ENCODE measurements at places on chromosomes 3 and 15. TPM values are rescaled to one million over a fixed set of nuclear protein-coding genes. Genes with fewer than 3 reads are reported as not detected.

Gene GPR62
- total RNA-seq, result not detected

DNA sequence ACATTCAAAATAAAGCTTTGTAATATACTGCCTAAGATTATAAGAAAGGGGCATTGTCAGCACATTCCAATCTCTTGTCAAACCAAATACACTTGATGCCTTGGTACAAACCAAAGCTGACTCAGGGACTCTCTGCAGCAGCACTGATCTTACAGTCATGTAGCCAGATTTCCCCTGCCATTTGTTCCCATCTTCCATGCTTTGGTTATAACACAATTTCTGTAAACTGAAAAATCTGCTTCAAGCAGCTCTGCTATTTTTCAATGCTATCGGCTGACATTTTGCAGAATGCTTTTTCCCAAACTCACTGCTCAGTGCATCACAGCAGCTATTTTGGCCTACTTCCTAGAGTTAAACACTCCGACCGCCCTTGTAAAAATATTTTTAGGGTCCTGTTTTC is 18.2 kb downstream of the PLOD2 start:
- H3K4me1 ChIP-seq, result no peaks in the 10 kb centered on the region
- no peak for DNase-seq
- no peaks in the 10 kb centered on the region for H3K36me3 ChIP-seq
- H3K27ac ChIP-seq, result no peak overlapping the region

DNA sequence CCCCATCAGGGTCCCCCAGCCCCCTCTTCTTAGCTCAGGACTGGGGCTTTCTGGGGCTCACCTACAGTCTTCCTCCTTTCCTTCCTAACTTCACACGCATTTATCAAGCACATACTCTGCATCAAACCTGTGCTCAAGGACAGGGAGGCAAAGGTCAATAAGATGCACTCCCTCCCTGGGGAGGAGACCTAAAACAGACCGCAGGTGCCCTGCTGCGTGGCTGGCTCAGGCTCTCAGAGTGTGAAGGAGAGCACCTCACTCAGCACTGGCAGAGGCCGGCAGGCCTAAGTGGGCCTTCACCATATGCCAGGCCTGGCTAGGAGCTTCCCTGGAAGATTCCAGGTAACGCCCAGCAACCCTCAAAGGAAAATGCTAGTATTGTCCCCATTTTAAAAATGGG is 16.5 kb downstream of the LIPC start:
- DNase-seq, result no peak
- H3K4me1 ChIP-seq, result peaks cover 13% of the 10 kb centered on the region
- H3K4me3 ChIP-seq, result no peak overlapping the region
- no peak overlapping the region for H3K27ac ChIP-seq
- H3K36me3 ChIP-seq, result no peaks in the 10 kb centered on the region

GRCh38 chr3:16993227-16993626 is 108.5 kb downstream of the PLCL2 start:
- H3K36me3 ChIP-seq, result no peaks in the 10 kb centered on the region
- H3K4me1 ChIP-seq, result peaks cover 25% of the 10 kb centered on the region
- H3K27ac ChIP-seq, result no peak overlapping the region
- no peak for DNase-seq
- no peak overlapping the region for H3K4me3 ChIP-seq

DNA sequence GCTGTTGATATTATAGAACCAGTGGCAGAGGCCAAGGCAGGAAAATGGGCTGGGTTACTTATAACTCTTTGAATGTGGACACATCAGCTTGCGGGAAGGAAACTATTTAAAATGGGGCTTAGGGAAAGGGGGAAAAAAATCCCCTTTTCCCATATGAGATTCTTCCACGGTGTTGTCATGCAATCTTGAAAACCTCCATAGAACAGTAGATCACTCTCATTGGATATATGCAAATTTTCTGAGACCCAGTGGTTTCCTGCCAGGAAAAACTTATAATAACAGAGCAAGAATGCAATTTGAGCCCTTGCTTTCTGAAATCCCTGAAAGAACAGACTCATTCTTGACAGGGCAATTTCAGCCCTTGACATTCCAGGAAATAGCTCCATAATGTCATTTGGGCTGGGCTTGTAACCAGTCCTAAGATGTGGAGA is 31.1 kb downstream of the TMEM212 start:
- no peak overlapping the region for H3K4me3 ChIP-seq
- DNase-seq, result no peak
- H3K4me1 ChIP-seq, result peaks cover 28% of the 10 kb centered on the region
- peak overlapping the region; percentile 94 for H3K27ac ChIP-seq
- no peaks in the 10 kb centered on the region for H3K36me3 ChIP-seq

DNA sequence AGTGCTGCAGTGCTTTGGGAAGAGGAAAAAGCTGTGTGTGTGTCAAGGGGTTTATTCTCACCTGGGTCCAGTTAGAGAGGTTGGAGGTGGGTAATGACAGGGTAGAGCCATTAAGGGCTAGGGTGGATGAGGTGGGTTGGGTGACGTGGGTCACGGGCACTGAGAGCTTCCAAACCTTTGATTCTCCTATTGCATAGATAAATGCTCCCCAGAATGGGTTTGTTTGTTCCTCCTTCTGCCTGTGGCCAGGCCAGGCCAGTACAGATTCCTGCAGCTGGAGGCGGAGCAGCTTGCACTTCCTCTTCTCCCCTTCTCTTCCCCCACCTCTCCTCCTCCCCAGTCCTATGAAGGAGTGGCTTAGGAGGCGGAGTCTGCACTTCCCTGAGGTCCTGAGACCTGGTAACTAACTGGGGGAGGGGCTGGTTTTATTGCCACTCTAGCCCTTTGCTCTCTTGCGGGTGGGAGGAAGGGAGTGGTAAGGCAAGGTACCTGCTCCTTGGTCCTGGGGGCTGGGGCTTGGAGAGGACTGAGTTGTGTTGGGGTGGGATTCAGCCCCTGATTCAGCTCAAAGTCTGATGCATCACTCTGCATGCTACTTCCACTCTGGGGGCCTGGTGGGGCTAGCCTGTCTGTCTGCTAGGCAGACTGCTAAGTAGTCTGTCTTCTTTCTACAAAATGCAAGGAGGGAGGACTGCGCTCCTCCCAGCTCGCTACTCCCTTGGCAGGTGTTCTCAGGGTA is 3.5 kb downstream of the SPINT1 start:
- H3K4me1 ChIP-seq, result peaks cover 26% of the 10 kb centered on the region
- peaks cover 9% of the 10 kb centered on the region for H3K36me3 ChIP-seq
- H3K27me3 ChIP-seq, result peaks cover 27% of the 10 kb centered on the region
- no peak overlapping the region for H3K4me3 ChIP-seq
- peak overlapping the region; percentile 39 for H3K27ac ChIP-seq
- peak; percentile 45 for DNase-seq

DNA sequence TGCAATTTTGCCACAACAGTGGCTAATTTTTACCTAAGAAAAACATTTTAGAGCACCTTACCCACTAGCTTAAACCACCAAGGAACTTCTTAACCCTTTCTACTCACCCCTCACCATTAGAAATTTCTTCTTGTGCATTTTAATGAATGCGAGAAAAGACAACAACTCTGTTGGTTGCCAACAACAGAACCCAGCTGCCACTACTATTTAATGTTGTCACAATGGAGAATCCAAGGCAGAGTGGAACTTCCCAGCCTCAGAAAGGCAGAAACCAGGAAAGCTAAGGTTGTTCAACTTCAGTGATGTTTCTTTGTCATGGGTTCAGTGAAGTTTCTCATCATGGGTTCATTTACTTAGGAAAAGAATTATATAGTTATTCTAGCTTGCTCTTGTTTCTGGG is 325.2 kb upstream of the ARL6 start:
- DNase-seq, result no peak
- H3K36me3 ChIP-seq, result no peaks in the 10 kb centered on the region
- H3K4me1 ChIP-seq, result no peaks in the 10 kb centered on the region
- H3K27ac ChIP-seq, result no peak overlapping the region
- H3K27me3 ChIP-seq, result no peaks in the 10 kb centered on the region

Gene FAM81A
- total RNA-seq, result 0.23 TPM
